ENCODE measurements at places on chromosomes 7 and 10.

- DNase-seq = no peak
Measured at GRCh38 chr10:7185367-7185690, 225.5 kb downstream of the SFMBT2 start.

- no peak for DNase-seq
Measured at GRCh38 chr7:816751-817671, 15.3 kb upstream of the SUN1 start.

DNA sequence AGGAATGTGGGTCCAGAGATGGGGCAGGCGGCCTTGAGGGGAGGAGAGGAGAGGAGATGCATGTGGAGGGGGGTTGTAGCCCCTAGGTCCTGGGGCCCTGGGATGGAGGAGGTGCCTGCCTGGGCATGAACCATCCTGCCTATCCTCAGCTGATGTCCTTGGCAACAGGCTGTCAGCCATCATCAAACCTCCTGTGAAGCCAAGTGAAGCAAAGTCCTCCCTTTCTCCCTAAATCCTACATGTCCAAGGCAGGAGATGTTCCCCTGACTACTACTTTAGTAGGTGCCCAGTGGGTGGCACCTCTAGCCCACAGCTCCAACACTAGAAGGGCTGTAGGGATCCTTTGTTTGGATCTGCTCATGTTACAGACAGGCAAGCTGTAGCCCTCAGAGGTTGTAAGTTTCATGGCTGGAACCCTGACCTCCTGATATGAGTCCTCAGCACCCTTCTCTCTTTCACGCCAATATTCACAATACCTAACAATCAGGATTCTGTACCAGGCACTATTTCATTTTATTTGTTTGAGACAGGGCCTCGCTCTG lies 66.6 kb upstream of the SYPL1 start:
- no peak for DNase-seq

- DNase-seq = no peak
Measured at GRCh38 chr7:39272111-39272510, 294.1 kb upstream of the YAE1 start.

DNA sequence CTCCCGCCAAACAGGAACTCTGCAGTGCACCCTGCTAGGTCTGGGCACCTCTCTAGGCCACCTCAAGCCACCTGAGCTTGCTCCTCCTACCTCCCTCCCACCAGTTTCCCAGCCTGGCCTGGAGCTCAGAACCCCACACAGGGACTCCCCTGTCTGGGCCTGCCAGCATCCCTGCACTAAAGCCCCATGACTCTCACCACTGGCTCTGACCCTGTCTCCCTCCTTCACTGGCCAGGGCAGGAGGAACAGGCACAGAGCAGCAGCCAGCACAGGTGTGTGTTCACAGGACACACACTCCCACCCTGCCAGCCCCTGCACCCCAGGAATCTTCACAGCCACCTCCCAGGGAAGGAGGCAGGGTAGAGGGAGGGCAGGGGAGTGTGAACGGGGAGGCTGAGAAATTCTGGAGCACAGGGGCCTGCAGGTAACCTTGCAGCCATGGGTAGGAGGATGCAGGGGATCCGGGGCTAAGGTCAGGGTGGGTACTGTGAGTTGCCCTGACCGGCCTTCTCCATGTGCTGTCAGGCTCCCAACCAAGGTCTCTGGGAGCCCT lies 13.9 kb upstream of the ANTXRL start:
- DNase-seq = no peak

Measured in SW 1271 (cell line).